ENCODE measurements at places on chromosomes 2 and 18.

- no peak for DNase-seq
These were observed 171.4 kb upstream of the SERPINE2 start for GRCh38 chr2:224210286-224211180.

GRCh38 chr2:230827774-230828271, 36.9 kb upstream of the ITM2C start:
- DNase-seq, result no peak

DNA sequence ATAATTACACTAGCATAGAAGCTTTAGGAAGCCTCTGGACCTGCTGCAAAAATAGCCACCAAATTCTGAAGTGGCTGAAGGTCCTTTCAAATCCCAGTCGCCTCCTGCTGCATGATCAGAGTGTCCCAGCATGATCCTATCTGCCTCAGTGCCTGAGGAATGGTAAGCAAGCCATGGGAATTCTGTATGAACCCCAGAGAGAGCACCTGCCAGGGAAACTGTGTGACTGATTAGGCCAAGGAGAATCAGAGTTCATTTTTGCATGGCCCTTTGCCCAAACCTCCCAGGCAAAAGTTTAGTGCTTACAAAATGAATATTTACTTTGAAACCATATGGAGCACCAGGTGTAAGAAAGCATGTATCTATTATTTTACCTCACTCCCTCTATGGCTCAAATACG, 221.4 kb downstream of the ARL4C start:
- DNase-seq, result no peak

GRCh38 chr18:62991959-62992358, 276.6 kb downstream of the PHLPP1 start:
- no peak for DNase-seq

- DNase-seq, result peak; percentile 71
These were observed 31.3 kb downstream of the KIAA2012 start for GRCh38 chr2:202104286-202104870.

DNA sequence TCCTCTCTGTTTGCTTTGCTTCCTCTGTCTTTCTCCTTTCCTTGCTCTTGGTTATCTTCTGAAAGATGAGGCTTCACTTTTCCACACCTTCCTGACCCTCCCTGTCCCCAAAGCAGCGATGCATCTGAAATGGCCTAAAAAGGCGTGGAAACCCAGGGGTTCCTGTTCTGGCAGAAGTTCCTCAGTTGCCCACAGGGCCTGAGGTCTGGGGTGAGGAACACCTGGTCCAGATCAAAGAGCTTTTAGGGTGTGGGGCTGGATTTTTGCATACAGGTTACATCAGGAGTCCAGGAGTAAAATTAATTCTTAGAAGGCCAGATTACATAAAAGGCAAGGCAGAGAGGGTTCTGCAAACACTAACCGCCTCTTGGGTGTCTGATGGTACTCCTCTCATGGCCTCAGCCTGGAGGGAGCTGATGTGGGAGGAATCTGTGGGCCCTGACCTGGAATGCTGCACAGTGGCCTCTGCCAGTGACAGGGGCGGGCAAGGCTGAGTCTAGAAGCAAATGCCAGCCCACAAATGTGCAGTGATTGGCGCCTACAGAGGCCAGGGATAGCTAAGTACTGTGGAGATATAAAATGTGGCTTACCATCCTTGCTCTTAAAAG, 41.8 kb downstream of the INPP4A start:
- DNase-seq, result no peak

GRCh38 chr18:41390309-41390708, 564.7 kb upstream of the PIK3C3 start:
- DNase-seq, result no peak

DNA sequence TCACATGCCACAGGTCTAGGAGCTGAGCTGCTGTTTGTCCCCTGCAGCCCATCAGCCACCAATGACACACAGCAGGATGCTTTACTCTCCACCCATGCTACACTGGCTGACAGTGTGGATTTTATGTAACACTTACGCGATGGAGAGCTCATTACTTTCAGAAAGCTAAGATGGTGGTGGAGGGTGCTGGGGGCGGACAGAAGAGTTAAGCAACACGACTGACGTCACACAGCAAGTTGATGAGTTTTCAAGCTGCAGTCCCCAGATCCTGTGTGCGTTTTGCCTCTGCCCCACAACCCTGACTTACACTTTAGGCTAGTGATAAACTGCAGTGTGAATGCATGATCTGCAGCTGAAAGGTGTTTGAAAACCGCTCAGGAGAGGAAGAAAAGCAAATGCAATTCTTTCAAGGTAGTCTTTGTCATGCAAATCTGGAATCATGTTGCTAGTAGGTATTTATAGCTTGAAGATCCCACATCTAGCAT, 42.4 kb downstream of the MRPS5 start:
- DNase-seq, result peak; percentile 11

GRCh38 chr2:71332435-71332796, 834 bp downstream of the ZNF638 start:
- DNase-seq, result no peak

DNA sequence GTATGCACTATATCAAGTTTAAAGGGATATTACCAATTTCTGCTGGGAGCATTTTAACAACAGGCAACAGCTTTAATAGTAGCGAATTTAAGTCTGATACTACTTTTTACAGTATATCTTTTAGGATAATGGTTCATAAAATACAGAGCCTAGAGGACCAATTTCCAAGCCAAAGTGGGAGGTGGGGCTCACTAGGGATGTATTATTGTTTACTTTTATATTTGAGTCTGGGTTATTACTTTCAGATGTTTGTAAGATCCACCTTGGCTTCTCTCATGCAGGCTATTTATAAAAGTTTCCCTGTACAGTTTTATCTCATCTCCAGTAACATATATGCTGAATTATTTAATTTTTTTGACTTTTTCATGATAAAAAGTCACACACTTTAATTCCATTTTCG, 242.0 kb downstream of the CMPK2 start:
- DNase-seq, result no peak

- DNase-seq, result no peak
These were observed 22.8 kb downstream of the PLEKHB2 start for GRCh38 chr2:131127981-131128380.
